ENCODE measurements at places on chromosomes 2 and 18.

DNA sequence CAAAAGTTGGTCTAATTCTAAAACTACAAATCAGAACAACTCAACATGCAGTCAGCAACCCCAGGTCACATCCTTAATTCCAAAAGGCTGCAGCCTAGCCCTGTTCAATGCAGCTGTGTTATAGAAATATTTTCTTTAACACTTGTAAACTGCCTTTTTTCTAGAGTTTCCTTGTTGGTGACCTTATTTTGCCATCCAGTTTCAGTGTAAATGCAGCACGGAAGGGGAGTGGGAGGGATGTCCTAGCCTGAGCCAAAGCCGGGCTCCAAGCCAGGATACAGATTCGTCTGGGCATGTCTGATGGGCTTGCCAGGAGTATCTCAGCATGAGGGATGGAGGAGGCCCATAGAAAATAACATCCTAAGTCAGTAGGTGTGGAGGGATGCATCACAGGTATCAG lies 17.7 kb upstream of the SP3 start:
- DNase-seq = no peak

DNA sequence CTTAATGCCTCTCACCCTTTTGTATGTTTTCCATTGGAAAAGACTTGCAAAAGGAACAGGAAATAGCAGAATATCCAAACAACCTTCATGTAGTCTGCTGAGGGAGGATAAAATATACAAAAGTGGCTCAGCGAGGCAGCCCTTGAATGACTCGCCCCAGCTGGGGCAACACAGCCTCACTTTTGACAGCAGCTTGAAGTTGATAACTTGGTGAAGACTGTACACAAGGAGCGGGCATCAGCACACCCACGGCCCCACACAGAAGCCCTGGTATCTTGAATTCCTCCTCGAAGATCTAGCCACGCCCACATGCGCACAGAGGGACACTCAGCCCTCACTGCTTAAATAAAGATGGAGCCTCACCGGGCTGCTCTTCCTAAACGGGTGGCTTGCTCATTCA lies 161.0 kb downstream of the IRS1 start:
- no peak for DNase-seq

- DNase-seq = no peak
These were observed 272.5 kb downstream of the GALR1 start for GRCh38 chr18:77522051-77522675.

GRCh38 chr2:88196490-88197087 lies 26.4 kb downstream of the THNSL2 start:
- no peak for DNase-seq

- no peak for DNase-seq
These were observed 28.4 kb downstream of the PAX3 start for GRCh38 chr2:222270396-222270795.

GRCh38 chr18:825891-826585 lies 14.0 kb upstream of the YES1 start:
- DNase-seq = no peak

GRCh38 chr18:39705362-39705761 lies 2139.8 kb upstream of the CELF4 start:
- no peak for DNase-seq

GRCh38 chr2:26039603-26040323 lies 5.9 kb downstream of the RAB10 start:
- no peak for DNase-seq

DNA sequence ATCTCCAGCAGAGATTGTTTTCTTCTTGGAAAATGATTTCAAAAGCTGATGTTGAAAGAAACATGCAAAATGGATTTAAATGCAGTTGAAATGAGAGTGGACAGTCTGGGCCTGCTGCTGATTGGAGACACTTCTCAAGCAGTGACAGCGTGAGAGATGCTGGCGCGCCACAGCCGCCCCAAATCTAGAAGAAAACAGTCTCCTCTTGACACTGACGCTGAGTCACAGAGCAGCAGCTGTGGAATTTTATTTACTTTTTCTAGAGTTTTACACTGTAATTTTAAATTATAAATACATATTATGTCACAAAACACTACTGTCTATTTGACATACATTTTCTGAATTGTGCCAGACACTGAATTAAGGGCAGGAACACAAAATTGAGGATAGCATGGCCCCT lies 121.8 kb upstream of the TMEM200C start:
- DNase-seq = no peak

DNA sequence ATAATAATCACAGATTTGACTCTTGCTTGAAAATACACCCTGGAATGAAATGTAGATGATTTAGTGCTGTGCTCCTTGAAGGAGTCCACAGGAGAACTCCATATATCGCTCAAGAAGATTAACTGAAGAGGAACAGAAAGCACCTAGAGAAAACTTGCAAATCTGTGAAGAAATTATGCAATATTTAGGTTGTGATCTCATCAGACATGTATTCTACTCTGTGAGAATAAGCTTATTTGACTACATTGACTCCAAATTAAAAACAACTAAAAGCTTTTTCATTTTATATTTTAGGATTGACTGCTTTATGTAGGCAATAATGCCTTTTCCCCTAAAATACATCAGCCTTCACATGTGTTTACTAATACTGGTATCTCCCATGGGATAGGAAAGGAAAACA lies 906.6 kb upstream of the LRATD1 start:
- no peak for DNase-seq

- DNase-seq = peak; percentile 60
These were observed 2.5 kb upstream of the CNDP2 start for GRCh38 chr18:74493689-74494088.

DNA sequence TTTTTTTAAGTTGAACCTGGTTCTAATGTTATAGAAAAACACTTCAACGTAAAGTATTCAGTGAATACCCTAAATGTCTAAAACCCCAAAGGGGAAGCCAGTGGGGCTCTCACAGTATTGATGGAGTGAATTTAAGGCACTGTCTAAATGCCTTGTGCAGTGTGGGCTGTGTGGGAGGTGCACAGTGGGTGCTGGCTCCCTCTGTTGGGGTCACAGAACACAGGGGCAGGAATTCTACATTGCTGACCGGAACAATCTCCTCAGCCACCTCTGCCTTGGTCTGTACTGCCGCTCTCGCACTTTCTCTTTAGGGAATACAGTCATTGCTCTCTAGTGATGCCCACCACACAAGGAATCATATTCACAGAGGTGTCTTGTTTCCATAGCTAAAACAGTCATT lies 45.4 kb downstream of the SPRED2 start:
- DNase-seq = no peak

DNA sequence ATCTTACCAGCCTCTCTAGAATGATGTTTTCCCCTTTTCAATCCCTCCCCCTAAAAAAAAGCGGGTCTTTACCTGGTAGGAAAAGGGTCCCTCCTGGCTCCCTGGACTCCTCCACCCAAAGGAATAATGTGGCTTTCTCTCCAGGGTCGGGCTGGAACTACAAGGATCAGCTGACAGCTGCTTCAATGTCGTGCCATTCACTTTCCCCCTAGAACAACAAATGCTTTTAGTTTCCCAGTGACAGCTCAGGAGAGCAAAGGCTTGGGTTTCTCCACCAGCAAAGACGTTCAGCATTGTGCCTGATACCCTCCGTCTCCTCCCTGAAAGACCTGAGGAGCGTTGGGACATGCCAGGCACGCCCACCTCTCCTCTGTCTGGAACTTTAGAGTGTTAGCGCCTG lies 173.8 kb upstream of the SIX3 start:
- DNase-seq = no peak

GRCh38 chr2:46555011-46555410 lies 75.6 kb downstream of the TMEM247 start:
- DNase-seq = peak; percentile 40

GRCh38 chr2:175730050-175730449 lies 272.0 kb downstream of the LNPK start:
- no peak for DNase-seq

- no peak for DNase-seq
These were observed 176.3 kb downstream of the ANKRD30B start for GRCh38 chr18:14924226-14924625.

- peak; percentile 45 for DNase-seq
These were observed at the start of gene PER2 for GRCh38 chr2:238287737-238288649. Gene PER2, minus strand, starts transcription at chr2:238288610. Its CDS starts 10,674 bp downstream, at chr2:238277936.

DNA sequence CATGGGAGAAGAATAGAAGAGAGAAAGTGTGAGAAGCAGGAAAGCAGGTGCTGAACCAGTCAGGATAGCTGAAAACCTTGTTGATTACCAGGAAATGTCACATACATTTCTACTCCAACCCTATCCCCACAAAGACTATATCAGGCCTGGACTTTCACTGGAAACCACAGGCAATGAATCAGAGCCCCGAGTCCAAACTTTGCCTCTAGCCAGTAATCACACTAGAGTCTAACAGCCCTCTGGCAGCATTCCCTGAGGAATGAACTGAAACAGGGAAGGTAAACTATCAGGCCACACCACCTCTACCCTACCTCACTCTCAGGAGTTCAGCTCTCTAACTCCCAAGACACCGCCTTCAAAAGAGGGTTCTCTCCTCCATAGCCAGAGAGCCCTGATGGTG lies 18.7 kb upstream of the IHH start:
- no peak for DNase-seq

- no peak for DNase-seq
These were observed 315.6 kb downstream of the RDH14 start for GRCh38 chr2:18244845-18245244.

GRCh38 chr2:74045454-74045853 lies 60.7 kb downstream of the TET3 start:
- DNase-seq = no peak

GRCh38 chr2:135030826-135031225 lies 16.4 kb downstream of the MAP3K19 start:
- DNase-seq = no peak

- no peak for DNase-seq
These were observed 43.3 kb upstream of the FN1 start for GRCh38 chr2:215479121-215479520.

DNA sequence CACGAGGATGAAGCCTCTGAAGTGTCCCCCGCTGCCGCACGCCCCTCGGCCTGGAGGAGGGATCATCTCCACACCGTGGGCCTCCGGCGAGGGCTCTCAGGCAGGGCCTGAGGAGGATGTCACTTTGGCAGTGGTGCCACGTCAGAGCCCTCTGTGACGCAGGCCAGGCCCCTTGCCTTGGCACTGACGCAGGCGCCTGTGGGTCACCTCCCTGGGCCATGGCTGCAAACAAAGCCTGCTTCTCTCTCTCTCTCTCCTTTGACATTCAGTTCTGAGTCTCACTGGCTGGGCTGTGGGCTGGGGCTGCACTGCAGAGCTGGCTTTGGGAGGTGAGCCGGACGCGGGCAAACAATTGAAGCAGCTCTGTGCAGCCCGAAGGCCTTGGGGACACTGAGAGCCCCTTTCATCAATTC lies 273.7 kb downstream of the TWIST2 start:
- DNase-seq = no peak

DNA sequence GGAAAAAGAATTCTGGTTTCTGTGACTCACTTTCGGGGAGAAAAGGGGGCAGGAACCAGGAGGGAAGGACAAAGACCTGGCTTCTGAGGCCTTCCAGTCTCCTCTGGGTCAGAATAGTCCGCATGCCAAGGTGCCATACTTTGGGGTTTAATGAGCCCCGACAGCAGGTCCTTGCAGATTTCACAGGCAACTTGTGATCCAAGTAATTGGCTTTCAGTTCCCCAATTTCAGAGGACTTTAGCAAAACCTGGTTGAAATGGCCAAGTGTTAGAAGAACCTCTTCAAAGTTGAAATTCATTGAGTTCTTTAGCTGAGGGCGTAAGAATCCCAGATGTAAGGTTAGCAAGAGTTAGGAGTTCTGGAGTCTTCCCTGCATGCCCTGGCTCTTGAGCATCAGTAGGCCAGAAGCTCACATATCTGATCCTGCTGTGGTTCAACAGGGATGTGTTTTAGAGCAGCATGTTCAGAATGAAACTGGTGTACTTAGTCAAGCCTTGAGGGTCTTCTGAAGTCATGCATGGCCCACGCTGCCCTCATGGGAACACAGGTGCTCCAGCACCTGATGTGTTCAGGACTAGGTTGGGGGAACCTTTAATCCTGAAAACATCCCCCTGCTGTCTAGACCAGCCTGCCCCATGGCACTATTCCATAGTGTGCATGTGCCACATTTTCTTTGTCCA lies 143.0 kb downstream of the NUP35 start:
- DNase-seq = no peak

Measured in activated CD8-positive, alpha-beta memory T cell treated with anti-CD3 and anti-CD28 coated beads, Interleukin-2, amount 50 U/mL, for 4 hours (primary cell).